ENCODE measurements at places on chromosomes 2 and 18.
A peak's percentile ranks its signal among the peaks of the same experiment; 100 is the strongest.

- DNase-seq: no peak
These were observed 20.3 kb downstream of the MTERF4 start for GRCh38 chr2:241081643-241082340.

DNA sequence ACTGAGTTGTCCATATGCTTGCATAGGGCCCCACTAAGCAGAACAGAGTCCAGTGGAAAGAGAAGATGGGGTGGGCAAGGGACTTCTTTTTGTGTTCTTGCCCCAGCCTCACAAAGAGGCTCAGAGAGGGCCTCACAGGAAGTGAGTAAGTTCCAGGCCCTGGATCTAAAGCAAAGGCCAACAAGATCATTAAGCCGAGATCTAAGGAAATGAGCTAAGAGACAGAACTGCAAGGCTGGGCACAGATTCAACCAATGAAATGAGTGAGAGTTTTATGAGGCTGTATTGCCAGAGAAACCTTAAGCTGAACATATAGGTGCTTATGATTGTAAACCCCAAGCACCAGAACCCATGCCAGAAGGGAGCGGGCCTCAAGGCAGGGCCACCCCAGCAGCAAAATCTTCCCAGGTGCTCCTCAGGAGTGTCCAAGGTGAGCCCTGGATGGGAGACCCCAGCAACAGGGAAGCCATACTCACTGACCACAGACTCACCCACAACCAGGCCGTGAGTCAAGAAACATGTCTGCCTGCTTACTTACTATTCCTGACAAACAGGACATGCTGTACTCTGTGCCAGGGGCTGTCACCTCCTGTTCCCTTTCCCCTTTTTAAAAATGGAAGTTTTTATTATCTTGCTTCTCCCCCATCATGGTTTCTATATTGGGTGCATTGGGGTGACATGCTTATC is 40.2 kb downstream of the SLC14A1 start:
- DNase-seq: no peak

GRCh38 chr18:32595832-32596231 is 125.2 kb upstream of the GAREM1 start:
- no peak for DNase-seq

GRCh38 chr2:20207051-20207450 is 17.9 kb downstream of the SDC1 start:
- no peak for DNase-seq

DNA sequence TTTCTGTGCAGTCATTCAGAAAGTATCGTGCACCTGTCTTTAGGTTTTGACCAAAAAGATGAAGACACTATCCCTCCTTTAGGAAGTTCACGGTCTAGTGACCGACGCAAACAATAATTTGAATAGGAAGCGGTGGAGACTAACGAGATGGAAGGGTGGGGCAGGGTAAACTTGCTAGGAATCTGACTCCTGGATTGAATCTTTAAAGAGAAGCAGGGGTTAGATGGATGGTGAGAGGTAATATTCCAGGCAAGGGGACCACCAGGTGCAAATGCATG is 651 bp upstream of the TXNL1 start:
- DNase-seq: no peak

- DNase-seq: no peak
These were observed 1668.7 kb downstream of the SUCLG1 start for GRCh38 chr2:82790206-82791021.

DNA sequence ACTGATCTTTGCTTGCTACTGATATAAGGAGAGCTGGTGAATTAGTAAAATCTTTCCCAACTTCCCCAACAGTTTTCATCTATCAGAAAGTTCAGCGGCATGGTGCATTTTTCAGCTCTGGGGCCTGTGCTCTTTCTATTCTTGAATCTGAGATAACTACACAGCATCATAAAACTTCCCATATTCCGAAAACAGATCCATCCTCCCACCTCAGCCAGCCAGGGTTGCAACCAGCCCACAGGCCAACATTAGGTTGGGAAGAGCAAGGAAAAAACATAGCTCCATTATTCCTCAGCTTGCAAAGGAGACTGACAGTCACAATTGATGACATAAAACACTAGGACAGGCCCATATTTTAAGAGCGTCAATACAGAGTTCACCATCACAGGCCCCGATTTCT is 297.2 kb downstream of the SETBP1 start:
- no peak for DNase-seq

- DNase-seq: peak; percentile 84
These were observed 430 bp upstream of the CELF4 start for GRCh38 chr18:37565977-37566478.

DNA sequence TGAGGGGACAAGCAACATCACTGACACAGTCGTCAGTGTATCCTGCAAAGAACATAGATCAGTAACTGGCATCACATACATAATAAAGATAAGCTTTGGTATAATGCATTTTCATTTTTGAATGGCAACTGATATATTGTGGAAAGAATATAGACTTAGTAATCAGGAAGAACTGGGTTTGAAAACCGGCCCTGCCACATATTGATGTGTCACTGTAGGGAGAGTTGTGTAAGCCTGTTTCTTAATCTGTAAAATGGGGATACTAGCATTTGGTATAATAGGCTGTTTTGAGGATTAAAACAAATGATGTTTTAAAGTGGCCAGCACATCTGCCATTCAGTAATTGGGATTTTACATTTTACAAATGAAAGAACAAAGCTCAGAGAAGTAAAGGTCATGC is 277.8 kb upstream of the CNTNAP5 start:
- no peak for DNase-seq

- DNase-seq: peak; percentile 74
These were observed 39.9 kb downstream of the CENPO start for GRCh38 chr2:24832931-24833701.

- no peak for DNase-seq
These were observed 17.6 kb upstream of the NEDD4L start for GRCh38 chr18:58026395-58026794.

DNA sequence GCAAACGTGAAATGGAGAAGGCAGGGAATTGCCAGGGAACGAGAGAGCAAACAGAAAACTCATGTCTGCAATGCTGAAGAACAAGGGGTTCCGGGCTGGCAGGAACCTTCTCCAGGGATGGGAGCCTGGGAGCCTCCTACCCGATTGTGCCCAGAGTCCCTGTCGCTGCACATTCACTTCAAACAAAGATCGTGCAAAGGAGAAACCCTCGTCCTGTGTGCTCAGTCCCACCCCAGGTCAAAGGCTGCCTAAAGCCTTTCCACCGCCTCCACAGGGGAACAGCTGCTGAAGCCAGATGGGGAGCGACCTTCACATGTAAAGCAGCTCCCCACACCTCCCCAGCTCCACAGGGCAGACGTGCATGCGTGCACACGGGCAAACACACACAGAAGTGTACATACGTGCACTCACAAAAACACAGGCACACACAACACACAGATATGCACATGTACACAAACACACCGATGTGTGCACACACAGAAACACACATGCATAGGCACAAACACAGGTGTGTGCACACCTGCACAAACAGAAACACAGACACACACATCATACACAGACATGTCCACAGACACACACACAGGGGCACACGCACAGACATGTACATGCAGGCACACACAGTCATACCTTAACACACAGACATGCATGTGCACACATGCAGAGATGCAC is 460.1 kb upstream of the SALL3 start:
- DNase-seq: no peak

DNA sequence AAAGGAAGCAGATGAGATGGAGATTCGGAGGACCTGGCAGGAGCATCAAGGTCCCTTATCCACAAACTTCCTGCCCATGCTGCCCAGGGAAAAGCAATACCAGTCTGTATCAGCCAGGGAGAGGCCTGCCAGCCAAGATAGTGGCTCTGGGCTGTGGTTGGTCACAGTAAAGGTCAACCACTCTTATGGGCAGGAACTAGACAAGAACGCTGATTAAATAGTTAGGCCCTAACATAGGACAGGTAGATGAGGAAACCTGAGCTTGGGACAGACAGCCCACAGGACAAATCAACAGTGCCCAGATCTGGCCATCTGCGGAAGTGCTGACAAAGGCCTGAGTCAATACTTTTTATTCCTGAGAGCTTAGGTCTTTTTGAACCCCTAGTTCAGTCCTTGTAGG is 10.7 kb downstream of the PSTPIP2 start:
- no peak for DNase-seq

- no peak for DNase-seq
These were observed 15.1 kb downstream of the PXDN start for GRCh38 chr2:1729242-1729641.

GRCh38 chr2:128282976-128283810 is 35.5 kb downstream of the HS6ST1 start:
- DNase-seq: no peak

- DNase-seq: no peak
These were observed 18.5 kb downstream of the DSG2 start for GRCh38 chr18:31516437-31516836.

All from NCI-H1417 treated with DMSO at 0.1 percent for 48 hours (cell line).